ENCODE measurements at places on chromosomes 12 and 14. TPM values are rescaled to one million over a fixed set of nuclear protein-coding genes. Genes with fewer than 3 reads are reported as not detected.

KRT74 gene
- not detected for total RNA-seq

TSHR gene
- total RNA-seq = not detected

MNAT1 gene
- 166 TPM for total RNA-seq

SPTB gene
- not detected for total RNA-seq

PLEKHH1 gene
- total RNA-seq = 0.83 TPM

LTB4R2 gene
- 41.5 TPM for total RNA-seq

CISTR gene
- total RNA-seq = not detected

KRT75 gene
- total RNA-seq = not detected

SERPINA12 gene
- total RNA-seq = not detected

CPNE6 gene
- total RNA-seq = 0.04 TPM

FBXW8 gene
- total RNA-seq = 34.8 TPM

GSG1 gene
- total RNA-seq = not detected

CLEC1B gene
- total RNA-seq = not detected

HELB gene
- 4.4 TPM for total RNA-seq

GABARAPL1 gene
- total RNA-seq = 0.56 TPM

ADCY6 gene
- not detected for total RNA-seq

CFL2 gene
- 19.0 TPM for total RNA-seq

SLC25A47 gene
- total RNA-seq = not detected

KLRB1 gene
- total RNA-seq = not detected

VASH1 gene
- total RNA-seq = not detected

CLEC4C gene
- total RNA-seq = not detected

HOXC13 gene
- not detected for total RNA-seq

NANOG gene
- not detected for total RNA-seq

ABHD12B gene
- not detected for total RNA-seq

SLC38A2 gene
- 37.7 TPM for total RNA-seq

GPR68 gene
- total RNA-seq = 0.36 TPM

KLC1 gene
- total RNA-seq = 144 TPM

DCN gene
- total RNA-seq = 612 TPM

SIX1 gene
- 0.56 TPM for total RNA-seq

MVK gene
- total RNA-seq = 14.7 TPM

GPRC5D gene
- total RNA-seq = not detected

PTCSC3 gene
- total RNA-seq = not detected

TMEM179 gene
- not detected for total RNA-seq

TRPV4 gene
- not detected for total RNA-seq

PGF gene
- total RNA-seq = 3.5 TPM

G2E3 gene
- 54.3 TPM for total RNA-seq

ADSS1 gene
- 2.8 TPM for total RNA-seq

SERPINA1 gene
- total RNA-seq = not detected

KCNC2 gene
- not detected for total RNA-seq

CKB gene
- total RNA-seq = 30.4 TPM

DDX23 gene
- 68.0 TPM for total RNA-seq

KLHL42 gene
- total RNA-seq = 43.9 TPM

RFLNA gene
- not detected for total RNA-seq

ITGB7 gene
- 159 TPM for total RNA-seq

NGB gene
- not detected for total RNA-seq

ASCL1 gene
- not detected for total RNA-seq

ETFBKMT gene
- total RNA-seq = 1.5 TPM

IRAK4 gene
- 31.0 TPM for total RNA-seq

CARMIL3 gene
- total RNA-seq = 110 TPM

CCDC184 gene
- total RNA-seq = 1.2 TPM

Data from Karpas-422 (cell line).